C1 segment of cervical spinal cord (tissue), 14 donors: ENCODE measurements at places on chromosomes 16 and 17.

GRCh38 chr16:2082983-2083364 lies 35.2 kb downstream of the TSC2 start:
- no peak for DNase-seq

DNA sequence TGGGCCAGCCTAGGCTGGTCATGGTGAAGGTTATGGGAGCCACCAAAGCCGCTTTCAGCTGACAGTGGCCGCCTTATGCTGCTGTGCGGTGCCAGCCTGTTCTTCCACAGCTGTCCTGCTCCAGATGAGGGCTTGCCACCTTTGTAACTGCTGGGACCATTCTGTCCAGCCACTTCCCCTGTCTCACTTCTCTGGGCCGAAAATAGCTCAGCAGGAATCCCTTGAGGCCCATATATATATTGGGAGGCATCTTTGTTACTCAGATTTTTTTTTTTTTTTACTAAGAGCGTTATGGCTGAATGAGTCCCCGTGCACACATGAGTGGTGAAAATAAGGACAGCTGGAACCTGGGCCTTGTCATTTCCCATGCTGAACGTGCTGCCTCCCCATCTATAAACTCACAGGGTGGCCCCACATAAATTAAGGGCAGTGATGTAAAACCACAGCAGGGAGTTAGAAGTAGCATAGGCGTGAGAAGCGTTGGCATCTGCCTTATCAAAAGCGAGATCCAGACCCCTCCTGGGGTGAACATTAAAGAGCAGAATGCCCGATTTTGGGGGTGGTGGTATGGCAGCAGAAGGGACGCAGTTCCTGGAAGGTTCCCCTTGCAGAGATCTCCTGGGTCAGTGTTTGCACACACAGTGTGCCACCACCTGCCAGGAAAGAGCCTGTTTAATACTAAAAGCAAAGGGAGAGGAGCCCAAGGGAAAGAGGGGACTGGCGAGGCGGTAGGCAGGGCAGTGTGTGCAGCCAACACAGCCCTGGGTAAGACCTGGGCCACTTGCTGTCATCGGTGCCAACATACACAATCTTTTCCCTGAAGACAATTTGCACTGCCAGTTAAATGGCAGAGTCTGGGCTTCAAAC lies 57.8 kb downstream of the USP43 start:
- no peak for DNase-seq

DNA sequence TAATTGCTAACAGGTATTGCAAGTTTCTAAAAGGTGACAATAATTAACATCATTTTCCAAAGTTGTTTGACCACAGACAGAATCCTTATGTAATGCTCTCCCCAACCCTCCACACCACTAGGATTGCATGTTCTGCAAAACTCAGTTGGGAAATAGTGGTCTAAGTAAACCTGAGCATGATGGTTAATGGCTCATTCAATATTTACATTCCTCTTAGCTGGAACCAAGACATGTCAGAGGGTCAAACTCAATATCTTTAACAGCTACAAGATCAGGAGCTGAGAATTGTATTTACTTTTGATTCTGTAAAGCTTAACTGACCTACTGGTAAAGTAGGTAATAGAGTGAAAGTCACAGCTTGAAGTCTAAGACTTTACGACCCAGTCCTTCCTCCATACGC lies 10.2 kb downstream of the MFSD6L start:
- no peak for DNase-seq

- DNase-seq, result no peak
Measured at GRCh38 chr17:49459401-49459984, 35.6 kb upstream of the NGFR start.

GRCh38 chr16:72173997-72174396 lies 2.0 kb upstream of the PMFBP1 start:
- DNase-seq, result no peak

DNA sequence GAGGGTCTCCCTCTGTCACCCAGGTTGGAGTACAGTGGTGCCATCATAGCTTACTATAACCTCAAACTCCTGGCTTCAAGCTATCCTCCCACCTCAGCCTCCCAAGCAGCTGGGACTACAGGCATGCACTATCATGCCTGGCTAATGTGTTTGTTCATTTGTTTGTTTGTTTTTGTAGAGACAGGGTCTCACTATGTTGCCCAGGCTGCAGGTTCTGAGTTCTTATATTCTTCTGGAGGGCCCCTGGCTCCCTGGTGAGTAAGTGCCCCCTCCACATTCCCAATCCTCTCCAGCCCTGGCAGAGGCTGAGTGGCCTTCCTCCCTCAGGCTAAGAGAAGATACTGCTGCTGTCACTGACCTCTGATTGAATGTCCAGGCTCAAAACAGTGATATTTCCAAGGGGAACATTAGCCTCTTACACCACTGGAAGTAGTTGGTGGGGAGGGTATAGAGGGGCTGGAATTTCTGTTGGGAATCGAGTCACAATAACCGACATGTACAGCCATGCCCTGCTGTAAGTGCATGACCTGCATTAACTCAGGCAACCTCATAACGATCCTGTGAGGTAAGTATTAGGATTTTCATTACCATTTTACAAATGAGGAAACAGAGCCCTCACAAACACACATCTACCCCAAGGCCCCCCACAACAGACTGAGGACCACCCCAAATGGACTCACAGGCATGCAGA lies 2.7 kb upstream of the ETV4 start:
- DNase-seq, result no peak

- no peak for DNase-seq
Measured at GRCh38 chr17:52148969-52149351, 9.6 kb downstream of the CA10 start.

- no peak for DNase-seq
Measured at GRCh38 chr17:40099619-40100418, 570 bp downstream of the NR1D1 start.

DNA sequence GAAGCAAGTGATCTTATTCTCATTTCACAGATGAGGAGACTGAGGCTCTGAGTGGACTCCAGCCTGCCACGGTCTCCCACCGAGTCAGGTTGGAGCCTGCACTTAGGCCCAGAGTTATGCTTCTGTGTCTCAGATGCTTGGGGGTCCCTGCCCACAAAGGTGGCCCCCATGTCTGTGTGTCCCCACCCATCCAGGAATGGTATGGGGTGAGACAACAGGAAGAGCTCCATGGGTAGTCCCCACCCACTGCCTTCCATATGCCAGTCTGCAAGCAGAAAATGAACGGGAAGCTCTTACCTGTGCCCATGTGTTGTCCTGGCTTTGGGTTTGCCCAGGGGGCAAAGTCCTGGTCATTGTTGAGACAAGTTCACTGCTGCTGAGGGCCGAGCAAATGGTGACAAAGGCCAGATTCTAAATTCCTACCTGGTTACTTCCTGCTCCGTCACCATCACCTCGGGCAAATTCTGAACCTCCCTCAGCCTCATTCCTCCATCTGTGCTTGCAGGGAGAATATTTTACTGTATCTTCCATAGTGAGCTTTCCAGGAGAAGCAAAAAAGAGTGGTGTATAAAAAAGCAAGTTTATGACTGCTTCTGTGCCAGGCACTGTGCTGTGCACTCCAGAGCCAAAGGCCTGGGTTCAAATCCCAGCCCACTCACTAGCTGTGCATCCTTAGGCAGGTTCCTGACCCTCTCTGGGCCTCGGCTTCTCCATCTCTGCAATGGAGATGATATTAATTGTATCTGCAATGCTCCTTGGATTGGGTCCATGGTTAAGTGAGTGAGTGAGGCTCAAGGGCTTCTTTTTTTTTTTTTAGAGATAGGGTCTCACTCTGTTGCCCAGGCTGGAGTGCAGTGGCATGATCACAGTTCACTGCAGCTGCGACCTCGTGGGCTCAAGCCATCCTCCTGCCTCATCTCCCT lies 9.3 kb downstream of the IL4R start:
- no peak for DNase-seq

DNA sequence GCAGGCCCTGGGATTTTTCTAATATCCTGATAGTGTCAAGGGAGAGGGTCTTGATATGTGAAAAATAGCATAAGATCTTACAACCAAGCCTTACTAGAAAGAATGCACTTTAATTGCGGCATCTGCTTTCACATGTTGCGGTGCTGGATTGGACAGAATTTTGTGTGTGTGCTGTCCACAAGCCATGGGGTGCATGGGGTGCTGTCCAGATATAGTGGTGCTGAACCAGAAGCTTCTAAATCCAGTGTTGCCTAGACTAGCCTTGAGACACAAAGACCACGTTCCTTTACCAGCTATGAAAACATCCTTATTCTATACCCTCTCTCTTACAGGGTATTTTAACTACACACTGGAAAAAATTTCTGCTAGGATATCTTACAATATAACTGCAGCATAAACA lies 244.0 kb downstream of the TMEM114 start:
- no peak for DNase-seq

DNA sequence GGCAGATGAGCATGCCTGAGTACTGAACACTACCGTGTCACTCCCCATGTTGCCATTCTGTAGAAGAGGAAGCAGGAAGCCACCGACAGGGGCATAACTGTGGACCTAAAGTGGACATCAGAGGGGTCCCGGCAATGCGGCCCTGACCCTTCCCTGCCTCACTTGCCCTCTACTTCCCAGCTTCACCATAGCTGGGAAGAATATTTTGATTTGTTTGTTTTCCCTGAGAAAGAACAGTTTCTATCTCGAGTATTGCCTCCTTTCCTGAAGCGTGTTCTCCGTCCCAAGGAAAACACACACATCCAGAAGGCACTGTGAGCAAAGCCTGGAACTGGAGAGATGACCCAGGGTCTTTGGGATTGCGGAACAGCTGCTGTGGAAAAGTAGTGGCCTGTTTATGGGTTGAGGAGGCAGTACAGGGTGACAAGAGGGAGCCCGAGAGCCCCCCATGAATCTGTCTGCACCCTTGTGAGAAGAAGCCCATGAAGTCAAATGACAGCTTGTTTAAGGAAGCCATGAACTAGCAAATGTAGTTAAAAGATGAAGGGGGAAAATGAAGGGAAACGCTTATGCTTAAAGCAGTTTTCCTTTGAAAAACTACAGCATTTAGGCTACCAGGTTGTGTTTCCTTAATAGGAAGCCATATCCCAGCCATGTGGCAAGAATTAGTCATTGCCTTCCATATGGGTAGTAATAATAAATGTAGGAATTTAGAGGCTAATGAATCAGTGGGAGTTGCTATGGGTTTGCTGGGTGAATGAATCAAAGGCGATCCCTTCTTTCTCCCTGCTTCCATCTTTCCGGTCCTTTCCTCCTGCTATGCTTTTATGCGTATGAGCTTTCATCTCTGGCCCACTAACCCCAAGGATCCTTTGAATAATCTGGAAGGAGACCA lies 90.0 kb upstream of the TBX2 start:
- no peak for DNase-seq

- no peak for DNase-seq
Measured at GRCh38 chr17:73396431-73397277, 84.9 kb upstream of the CDC42EP4 start.

GRCh38 chr17:80991645-80992076 lies at the start of gene CHMP6:
TSS of gene CHMP6 (plus strand) at chr17:80991841. CDS start at chr17:80991919, 78 bp downstream.
- DNase-seq, result peak; percentile 48

- DNase-seq, result no peak
Measured at GRCh38 chr17:74089869-74090464, 113.5 kb upstream of the RPL38 start.

DNA sequence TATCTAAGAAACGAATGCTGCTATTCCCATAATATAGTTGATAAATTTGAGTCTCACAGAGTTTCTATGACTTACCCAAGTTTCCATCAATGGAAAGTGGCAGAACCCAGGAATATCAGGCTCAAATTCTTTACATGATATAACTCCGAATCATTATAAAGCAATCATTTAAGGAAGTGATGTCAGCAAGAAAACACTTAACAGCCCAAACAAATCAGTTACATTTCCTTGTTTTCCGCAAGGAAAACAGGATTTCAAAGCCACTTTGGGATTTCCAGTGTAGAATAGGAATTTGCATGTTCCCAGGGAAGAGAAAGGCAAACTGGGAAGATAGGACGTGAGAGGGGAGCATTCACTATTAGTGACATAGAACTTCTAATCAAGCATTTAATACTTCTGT lies 311.4 kb upstream of the GOT2 start:
- no peak for DNase-seq

GRCh38 chr17:66331038-66331816 lies 28.8 kb downstream of the PRKCA start:
- DNase-seq, result no peak

GRCh38 chr16:67547423-67548264 lies 14.7 kb upstream of the CTCF start:
- no peak for DNase-seq

GRCh38 chr17:72822358-72823023 lies 270.0 kb downstream of the SLC39A11 start:
- no peak for DNase-seq

DNA sequence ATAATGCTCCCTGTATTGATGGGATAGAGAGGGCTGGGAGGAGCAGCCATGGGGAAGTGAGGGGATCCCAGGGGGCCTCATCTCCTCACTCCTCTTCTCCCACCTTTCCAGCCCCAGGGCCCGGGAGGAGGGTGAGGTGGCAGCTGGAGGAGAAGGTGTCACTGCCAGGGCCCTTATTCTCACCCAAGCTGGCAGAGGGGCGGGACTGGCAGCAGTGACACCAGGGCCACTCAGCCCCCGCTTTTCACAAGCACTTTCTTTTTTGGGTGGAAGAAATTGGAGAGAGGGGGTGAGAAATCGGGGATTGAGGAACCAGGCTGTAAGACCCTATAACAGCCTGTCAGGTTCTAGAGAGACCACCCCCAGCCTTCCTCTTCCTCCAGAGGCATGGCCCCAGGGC lies 2.4 kb upstream of the TBX21 start:
- DNase-seq, result no peak
